Activated gamma-delta T cell treated with anti-CD3 and anti-CD28 coated beads, Interleukin-2, amount 50 U/mL, for 16 hours (primary cell): ENCODE measurements at places on chromosomes 13 and 19.

DNA sequence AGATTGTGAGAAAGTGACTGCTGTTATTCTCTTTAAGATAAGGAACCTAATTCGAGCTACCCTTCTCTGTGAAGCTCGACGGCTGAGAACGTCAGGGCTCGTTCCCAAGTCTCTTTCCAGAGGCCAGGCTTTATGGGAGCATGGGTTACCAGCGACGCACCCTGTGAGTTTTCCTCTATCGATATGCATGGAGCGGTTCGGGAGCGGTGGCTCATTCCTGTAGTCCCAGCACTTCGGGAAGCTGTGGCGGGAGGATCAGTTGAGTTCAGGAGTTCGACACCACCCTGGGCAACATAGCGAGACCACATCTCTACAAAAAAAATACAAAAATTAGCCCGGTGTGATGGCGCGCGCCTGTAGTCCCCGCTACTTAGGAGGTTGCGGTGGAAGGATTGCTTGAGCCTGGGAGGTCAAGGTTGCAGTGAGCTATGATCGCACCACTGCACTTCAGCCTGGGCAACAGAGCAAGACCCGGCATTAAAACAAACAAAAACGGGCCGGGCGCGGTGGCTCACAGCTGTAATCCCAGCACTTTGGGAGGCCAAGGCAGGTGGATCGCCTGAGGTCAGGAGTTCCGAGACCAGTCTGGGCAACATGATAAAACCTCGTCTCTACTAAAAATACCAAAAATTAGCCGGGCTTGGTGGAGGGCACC is 681 bp upstream of the ZNF606 start:
- DNase-seq = no peak

DNA sequence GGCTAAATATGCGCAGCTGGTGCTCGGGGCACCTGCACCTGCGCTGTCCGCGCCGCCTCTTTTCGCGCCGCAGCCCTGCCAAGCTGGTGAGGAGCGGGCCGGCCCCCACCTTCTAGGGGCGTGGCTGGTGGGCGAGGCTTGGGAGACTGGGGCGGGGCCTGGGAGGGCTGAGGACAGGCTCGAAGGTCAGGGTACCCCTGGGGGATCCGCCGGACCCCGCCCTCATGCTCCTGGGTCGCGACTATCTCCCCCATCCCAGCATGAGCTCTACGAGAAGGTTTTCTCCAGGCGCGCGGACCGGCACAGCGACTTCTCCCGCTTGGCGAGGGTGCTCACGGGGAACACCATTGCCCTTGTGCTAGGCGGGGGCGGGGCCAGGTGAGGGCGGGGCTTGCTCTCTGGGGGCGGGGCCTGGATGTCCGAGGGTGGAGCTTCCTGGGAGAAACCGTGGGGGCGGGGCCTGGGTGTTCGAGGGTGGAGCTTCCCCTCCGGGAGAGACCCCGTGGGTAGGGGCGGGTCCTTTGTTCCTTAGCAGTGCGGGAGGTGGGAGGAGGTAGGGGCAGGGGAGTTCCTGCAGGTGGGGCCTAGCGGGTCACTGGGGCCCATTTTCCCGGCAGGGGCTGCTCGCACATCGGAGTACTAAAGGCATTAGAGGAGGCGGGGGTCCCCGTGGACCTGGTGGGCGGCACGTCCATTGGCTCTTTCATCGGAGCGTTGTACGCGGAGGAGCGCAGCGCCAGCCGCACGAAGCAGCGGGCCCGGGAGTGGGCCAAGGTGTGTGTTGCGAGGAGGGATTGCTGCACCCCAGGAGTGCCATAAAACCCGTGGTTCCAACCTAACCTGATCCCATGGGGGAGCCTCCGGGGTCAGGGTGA is 19.7 kb downstream of the PNPLA6 start:
- DNase-seq = no peak

DNA sequence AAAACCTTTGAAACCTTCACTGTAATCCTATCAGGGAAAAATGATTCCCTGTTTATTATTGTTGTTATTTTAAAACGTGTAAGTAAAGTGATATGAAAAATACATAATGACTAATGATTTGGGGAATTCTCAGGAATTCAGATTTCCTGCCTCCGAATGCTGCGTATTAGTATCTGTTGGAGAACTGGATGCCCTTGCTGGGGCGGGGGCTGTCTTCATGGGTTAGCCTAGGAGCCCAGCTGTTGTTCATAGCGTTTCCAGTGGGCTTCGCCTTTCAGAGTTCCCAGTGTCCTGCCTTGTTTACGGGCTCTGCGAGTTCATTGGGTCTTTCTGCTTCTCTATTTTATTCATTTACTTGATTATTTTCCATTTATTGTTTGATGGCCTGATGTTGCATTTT is 18.4 kb downstream of the NAXD start:
- DNase-seq = no peak

GRCh38 chr19:38663957-38664502 is 16.6 kb downstream of the ACTN4 start:
- DNase-seq = no peak

DNA sequence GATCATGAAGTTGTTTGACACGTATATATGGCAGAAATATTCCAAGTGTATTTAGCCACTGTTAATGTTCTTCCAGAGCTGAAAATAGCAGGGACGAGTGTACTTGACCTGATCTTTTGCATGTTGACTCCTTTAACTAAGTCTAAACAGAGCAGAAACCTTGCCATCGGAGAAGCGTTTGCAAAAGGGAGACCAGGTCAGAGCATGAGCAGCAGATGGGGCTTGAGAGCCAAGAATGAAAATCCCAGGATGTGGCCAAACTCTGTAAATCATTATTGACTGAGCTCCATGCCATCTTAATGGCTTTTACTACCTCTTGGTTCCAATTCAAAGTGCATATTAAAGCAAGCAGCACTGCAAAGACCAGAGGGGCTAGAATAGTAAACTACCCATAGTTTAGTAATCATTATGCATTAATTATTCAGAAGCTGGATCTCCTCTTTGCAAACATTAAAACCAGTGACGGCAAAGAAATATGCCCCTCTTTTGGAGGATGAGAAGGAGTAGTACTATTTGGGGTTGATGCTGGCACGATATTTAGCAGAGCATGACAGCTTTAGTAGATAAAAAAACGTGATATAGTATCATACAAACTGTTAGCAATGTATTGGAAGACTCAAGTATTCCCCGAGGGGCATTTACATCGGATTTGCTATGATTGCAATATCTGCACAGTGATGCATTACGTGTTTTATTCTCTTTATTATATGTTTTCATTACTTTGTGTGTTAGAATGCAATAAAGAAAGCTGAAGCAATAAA is 55.7 kb downstream of the FAM216B start:
- DNase-seq = no peak

DNA sequence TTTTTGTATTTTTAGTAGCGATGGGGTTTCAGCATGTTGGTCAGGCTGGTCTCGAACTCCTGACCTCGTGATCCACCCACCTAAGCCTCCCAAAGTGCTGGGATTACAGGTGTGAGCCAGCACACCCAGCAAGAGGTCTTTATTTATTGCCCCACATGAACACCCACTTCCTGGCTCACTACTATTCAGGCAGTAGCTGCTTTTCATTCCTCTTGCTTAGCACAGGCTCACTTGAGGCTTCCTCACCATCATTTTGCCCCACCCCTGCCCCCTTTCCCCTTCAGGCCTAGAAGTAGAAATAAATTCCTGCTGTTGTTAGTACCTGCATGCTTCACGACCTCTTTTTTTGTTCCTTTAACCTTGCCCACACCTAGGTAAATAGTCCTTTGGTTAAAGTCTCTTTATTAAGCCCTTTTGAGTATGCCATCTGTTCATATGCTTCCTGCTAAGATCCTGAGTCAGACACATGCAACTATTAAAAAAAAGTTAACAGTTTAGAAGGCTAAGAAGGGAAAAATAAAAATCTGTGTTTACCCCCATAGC is 33.5 kb upstream of the ITM2B start:
- DNase-seq = no peak

DNA sequence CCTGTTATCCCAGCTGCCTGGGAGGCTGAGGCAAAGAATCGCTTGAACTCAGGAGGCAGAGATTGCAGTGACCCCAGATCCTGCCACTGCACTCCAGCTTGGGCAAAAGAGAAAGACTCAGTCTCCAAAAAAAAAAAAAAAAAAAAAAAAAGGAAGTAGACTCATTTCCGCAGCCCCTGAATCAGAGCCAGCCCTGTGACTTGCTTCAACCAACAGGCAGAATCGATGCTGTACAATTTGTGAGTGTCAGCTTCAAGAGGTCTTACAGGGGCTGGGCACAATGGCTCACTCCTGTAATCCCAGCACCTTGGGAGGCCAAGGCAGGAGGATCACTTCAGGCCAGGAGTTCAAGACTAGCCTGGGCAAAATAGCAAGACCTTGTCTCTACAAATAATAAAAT is 12.8 kb downstream of the ANKRD27 start:
- no peak for DNase-seq

- peak; percentile 76 for DNase-seq
Observed at GRCh38 chr13:99656092-99656745, 154.9 kb downstream of the TM9SF2 start.

DNA sequence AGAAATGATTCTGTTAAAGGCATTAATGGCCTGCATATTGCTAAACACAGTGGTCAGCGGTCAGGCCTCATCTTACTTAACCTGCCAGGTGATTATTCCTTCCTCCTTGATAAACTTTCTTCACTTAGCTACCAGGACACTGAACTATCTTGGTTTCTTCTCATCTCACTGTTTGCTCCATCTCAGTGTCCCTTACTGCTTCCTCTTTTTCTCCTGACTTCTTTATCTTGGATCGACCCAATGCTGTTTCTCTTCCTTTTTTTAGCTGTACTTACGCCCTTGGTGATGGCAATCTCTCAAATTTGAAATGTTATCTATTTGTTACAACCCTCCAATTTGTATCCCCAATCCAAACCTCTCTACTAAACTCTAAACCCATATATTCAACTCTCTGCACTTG is 7.8 kb upstream of the CLC start:
- no peak for DNase-seq

- DNase-seq = no peak
Observed at GRCh38 chr13:112629161-112629560, 41.2 kb upstream of the TUBGCP3 start.

GRCh38 chr13:98752467-98753290 is at the start of gene SLC15A1:
Gene SLC15A1, minus strand, starts transcription at chr13:98752672. Its CDS starts 74 bp downstream, at chr13:98752598.
- no peak for DNase-seq

DNA sequence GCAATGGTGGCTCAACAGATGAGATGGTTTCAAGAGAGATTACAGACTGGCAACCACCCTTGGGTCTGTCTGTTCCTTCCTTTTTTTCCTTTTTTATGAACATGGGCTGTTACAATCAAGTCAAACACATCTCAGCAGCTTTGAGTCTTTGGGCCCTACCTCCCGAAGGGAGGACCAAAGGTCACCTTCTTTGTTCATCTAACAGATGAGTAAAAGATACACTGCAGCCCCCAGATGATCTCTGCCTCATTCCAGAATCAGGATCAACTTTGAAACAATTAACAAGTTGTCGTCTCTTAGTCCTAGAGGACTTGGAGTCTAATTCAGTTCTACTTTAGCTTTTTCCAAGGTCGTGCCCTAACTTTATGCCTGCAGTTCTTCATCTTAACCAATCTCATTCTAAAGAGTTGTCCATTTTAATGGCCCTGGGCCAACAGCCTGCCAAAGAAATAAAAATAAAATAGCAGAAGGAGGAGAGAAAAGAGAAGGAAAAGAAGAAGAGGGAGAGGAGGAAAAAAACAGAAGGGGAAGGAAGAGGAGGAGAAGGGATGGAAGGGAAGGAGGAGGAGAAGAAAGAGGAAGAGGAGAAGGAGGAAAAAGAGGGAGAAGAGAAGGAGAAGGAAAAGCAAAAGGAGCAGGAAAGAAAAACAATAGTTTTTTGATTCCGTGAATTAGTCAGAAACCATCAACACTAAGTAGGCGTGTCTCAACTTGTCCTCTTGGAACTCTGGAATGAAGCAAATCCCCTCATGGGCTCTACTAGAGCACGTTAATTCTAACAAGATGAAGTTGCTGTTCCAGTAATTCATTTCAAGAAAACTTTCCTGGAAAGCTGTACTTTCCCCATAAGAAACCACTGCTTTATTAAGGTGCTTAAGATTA is 281.2 kb downstream of the FOXO1 start:
- DNase-seq = no peak

GRCh38 chr19:10018263-10018662 is 5.0 kb downstream of the RDH8 start:
- DNase-seq = no peak

DNA sequence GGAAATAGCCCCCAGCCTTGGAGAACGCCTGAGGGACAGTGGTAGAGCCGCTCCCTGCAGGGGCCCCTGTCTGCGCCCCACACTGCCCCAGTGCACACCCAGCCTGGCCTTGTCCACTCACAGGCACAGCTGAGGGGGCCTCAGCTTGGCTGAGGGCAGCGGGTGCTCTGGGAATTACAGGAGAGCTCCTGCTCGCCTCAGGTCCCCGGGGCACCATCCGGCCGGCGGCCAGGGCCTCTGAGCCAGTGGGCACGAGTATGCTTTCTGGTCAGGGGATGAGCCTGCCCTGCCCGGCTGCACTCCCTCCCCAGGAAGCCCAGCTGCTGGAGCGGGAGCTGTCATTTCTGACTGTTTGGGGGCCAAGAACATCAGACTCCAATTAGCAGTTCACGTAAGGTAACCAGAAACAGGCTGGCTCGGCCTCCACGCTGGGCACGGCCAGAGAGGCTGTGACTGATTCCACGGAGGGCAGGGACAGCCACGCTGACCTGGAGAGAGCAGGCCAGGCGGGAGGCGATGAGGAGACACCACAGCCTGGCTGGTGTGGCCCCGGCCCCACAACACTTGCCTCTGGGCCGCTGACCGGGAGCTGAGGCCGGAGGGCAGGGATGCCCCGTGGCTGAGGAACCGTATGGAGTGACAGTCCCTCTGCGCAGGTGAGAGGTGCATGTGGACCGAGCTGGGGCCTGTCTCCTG is 15.4 kb downstream of the CEBPG start:
- no peak for DNase-seq

DNA sequence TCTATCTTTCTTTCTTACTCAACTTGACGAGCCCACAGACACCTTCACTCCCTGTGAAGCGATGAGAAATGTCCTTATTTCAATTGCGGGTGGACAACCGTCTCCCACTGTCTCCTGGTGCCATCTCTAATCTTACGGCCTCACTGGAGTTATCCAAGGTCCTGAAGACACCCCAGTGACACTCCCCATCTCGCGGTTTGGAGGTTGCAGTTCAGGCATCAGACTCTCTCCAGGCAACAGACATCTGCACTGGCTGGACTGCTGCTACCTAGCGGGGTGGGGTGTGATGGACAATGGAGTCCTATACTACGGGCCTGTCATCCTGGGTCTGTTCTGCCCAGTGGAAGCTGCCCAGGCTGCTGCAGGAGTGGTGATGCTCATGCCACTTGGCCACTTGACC is 18.3 kb upstream of the IRS2 start:
- no peak for DNase-seq

DNA sequence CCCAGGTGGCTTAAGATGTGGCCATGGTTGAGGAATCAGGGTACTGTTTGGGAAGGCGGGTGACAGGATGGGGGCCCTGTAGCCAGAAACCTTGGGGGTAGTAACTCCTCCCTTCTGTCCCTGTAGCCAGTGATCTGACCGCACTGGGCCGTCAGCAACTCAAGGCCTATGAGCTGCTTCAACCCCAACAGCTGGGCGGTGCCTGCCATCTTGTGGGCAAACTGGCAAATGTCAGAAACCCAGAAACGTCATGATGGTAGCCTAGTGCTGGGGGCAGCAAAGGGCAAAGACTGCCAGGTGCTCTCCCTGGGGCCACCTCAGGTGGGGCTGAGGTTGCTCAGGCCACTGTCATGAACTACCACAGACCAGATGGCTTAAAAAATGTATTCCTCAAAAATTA is 3.5 kb downstream of the COPE start:
- no peak for DNase-seq
